GM12878 (cell line): ENCODE measurements at places on chromosomes 13 and 19. TPM values are rescaled to one million over a fixed set of nuclear protein-coding genes. Genes with fewer than 3 reads are reported as not detected.

GRCh38 chr13:58379221-58379620 lies 747.7 kb downstream of the PCDH17 start:
- no peak overlapping the region for H3K4me3 ChIP-seq
- no peaks in the 10 kb centered on the region for H3K27me3 ChIP-seq
- DNase-seq: no peak
- H3K36me3 ChIP-seq: no peaks in the 10 kb centered on the region
- H3K27ac ChIP-seq: no peak overlapping the region

DNA sequence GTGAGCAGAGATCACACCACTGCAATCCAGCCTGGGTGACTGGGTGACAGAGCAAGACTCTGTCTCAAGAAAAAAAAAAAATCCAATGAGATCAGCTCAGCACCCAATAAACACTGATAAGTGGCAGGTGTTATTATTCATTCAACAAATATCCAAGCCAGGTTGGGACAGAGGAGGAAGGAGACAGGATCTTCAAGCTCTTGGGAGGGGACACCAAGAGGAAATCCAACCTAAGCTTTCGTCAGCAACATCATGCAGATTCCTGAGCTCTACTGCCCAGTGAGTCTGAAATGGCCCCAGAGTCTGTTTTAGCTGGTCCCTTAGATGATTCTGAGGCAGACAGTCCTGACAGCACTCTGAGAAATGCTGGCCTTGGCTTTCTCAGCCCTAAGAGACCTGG lies 7.7 kb downstream of the RFX1 start:
- H3K27me3 ChIP-seq: no peaks in the 10 kb centered on the region
- DNase-seq: no peak
- H3K27ac ChIP-seq: no peak overlapping the region
- peaks cover 26% of the 10 kb centered on the region for H3K4me1 ChIP-seq

Gene PPM1N
- 2.6 and 2.8 TPM in 2 replicates for polyA plus RNA-seq

DNA sequence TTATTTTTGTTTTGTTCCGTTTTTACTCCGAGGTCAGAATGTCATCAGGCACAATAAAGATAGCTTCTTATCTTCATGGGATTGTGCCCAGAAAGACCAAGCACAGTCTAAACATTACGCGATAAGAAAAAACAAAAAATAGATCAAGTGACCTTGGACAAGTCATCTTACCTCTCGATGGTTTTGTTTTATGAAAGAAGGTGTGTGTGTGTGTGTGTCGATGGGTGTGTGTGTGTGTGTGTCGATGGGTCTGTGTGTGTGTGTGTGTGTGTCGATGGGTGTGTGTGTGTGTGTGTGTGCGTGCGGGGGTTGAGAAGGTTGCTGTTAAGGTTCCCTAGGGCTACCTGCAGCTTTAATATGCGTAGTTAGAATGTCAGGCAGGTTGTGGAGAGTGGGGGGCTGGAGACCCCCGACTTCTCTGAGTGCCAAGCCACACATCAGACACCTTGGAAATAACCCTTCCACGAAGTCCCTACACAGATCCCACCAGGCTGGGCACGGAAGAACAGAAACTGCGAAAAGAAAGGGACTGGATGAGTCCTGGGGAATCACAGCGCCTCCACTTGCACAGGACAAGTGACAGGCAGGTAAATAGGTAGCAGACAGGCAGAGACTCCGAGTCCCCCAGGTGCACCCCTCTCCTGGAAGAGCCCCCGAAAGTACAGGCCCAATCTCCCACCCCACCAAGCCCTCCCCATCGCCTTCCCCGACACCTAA lies 458 bp upstream of the ATP8A2 start:
- no peak overlapping the region for H3K4me3 ChIP-seq
- no peaks in the 10 kb centered on the region for H3K4me1 ChIP-seq
- DNase-seq: no peak
- H3K36me3 ChIP-seq: no peaks in the 10 kb centered on the region
- peaks cover 8% of the 10 kb centered on the region for H3K27me3 ChIP-seq
- H3K27ac ChIP-seq: no peak overlapping the region

DNA sequence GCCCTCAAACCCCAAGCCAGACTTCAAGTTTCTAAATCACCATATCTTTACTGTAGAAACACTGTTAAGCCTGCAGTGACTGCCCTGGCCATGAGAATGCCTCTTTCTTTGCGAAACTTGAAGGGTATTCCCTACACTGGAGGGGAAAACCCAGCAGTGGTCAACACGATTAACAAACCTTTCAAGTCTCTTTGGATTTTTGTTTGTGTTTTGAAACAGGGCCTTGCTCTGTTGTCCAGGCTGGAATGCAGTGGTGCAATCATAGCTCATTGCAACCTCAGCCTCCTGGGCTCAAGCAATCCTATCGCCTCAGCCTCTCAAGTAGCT lies 17.4 kb upstream of the POMP start:
- H3K27me3 ChIP-seq: no peaks in the 10 kb centered on the region
- peaks cover 30% of the 10 kb centered on the region for H3K4me1 ChIP-seq
- peak; percentile 85 for DNase-seq

Gene FOSB
- polyA plus RNA-seq: 0.45 and 0.82 TPM in 2 replicates

Gene SBK2
- polyA plus RNA-seq: not detected in 2 replicates

DNA sequence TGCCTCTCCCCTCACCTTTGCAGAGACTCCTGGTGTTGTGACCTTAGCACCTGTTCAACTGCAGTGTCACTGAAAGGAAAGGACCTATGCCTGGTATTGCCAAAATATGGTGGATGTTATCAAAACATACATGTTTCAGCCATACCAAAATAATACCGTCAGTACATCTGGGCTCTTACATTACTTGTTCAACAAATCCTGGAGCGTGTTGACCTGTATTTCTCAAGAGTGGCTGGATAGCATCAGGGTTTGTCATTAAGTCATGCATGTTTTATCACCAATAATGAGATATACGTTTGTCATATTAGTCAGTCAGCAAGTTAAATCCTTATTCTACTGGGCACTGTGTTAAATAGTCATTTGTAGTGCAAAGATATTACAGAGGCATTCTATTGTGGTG lies 290.8 kb downstream of the SHISA2 start:
- no peak for DNase-seq
- H3K27ac ChIP-seq: no peak overlapping the region
- no peaks in the 10 kb centered on the region for H3K4me1 ChIP-seq
- H3K36me3 ChIP-seq: no peaks in the 10 kb centered on the region
- no peaks in the 10 kb centered on the region for H3K27me3 ChIP-seq

Gene MAP2K2
- 25.0 and 33.4 TPM in 2 replicates for polyA plus RNA-seq

DNA sequence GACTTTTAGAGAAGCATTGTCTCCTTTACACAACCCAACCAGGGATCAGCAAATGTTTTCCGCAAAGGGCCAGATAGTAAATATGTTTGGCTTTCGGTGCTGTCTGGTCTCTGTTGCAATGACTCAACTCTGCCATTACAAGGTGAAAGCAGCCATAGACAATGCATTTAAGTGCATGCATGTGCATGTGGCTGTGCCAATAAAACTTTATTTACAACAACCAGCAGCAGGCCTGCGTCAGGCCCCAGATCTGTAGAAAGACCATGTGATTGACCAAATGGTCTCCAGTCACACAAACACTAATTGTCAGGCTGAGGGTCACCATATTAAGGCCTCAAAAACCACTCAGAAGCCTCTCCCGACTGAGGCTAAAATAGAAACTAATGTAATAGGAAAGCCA lies 8.1 kb downstream of the RAB20 start:
- H3K27me3 ChIP-seq: no peaks in the 10 kb centered on the region
- H3K27ac ChIP-seq: no peak overlapping the region
- no peak for DNase-seq
- no peaks in the 10 kb centered on the region; the same call in 1 of the 2 replicates for H3K36me3 ChIP-seq

GRCh38 chr13:27280009-27280656 lies 9.5 kb downstream of the RASL11A start:
- no peak for DNase-seq
- H3K27ac ChIP-seq: no peak overlapping the region
- H3K4me3 ChIP-seq: no peak overlapping the region
- H3K4me1 ChIP-seq: no peaks in the 10 kb centered on the region

DNA sequence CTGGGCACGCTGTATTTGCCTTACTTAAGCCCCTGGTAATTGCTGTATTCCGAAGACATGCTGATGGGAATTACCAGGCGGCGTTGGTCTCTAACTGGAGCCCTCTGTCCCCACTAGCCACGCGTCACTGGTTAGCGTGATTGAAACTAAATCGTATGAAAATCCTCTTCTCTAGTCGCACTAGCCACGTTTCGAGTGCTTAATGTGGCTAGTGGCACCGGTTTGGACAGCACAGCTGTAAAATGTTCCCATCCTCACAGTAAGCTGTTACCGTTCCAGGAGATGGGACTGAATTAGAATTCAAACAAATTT lies 676 bp downstream of the BRCA2 start:
- peaks cover 20% of the 10 kb centered on the region for H3K4me1 ChIP-seq
- H3K27me3 ChIP-seq: no peaks in the 10 kb centered on the region
- peak overlapping the region; percentile 78 for H3K4me3 ChIP-seq

Gene GJB6
- not detected in 2 replicates for polyA plus RNA-seq

DNA sequence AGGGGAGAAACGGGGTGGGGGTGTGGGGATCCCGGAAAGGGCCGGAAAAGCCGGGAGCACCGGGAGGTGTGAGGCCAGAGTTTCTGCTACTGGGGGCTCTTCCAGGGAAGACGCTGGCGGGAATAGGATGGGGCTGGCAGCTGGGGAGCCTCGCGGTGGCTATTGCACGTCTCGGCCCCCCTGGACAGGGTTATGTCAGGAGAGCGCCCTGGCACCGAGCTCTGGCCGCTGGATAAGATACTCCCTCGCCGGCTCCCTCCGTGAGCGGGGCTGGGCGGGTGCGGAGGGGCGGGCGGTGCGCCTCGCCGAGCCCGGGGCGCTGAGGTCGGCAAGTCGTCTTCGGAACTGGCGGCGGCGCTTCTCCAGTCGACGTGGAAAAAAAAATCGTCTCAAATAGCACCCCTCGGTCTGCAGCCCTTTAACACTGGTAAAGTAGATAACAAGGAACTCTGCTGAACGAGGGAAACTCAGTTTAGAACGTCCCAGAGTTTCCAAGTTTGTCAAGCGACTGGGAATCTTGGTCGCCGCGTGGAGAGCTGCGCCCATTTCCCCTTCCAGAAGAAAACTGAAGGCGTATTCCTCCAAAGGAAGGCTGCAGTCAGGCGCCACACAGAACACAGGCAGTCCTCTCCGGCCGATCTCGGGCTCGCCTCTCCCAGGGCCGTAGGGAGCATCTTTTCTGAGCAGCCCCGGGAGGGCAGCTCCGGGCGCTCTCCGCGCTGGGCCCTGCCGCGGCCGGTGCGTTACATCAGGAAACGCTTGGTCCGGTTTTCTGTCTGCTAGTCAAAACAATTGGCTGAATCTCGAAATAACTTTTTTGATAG lies 115.1 kb downstream of the KCNRG start:
- H3K27ac ChIP-seq: no peak overlapping the region
- no peak for DNase-seq

GRCh38 chr13:33797622-33798021 lies 20.3 kb upstream of the RFC3 start:
- H3K27ac ChIP-seq: no peak overlapping the region
- peaks cover 8% of the 10 kb centered on the region for H3K4me1 ChIP-seq
- no peaks in the 10 kb centered on the region for H3K36me3 ChIP-seq

Gene SOHLH2
- not detected in 2 replicates for polyA plus RNA-seq

GRCh38 chr19:12801466-12802266 lies at the start of the genes PRDX2 and THSD8:
TSS of gene PRDX2 (minus strand) at chr19:12801800. CDS start at chr19:12801261, 539 bp downstream.
TSS of gene THSD8 (plus strand) at chr19:12802069. CDS start at chr19:12802072, 3 bp downstream.
- peaks cover 14% of the 10 kb centered on the region for H3K4me1 ChIP-seq
- H3K27ac ChIP-seq: peak within 1 kb of the TSS; percentile 63
- H3K27me3 ChIP-seq: no peaks in the 10 kb centered on the region
- H3K4me3 ChIP-seq: peak within 1 kb of the TSS; percentile 95
- DNase-seq: no peak

Gene ZNF285
- 0.29 and 0.40 TPM in 2 replicates for polyA plus RNA-seq

- peak overlapping the region; percentile 64; the same call in 1 of the 2 replicates for H3K4me3 ChIP-seq
- DNase-seq: no peak
- H3K36me3 ChIP-seq: no peaks in the 10 kb centered on the region; the same call in 1 of the 2 replicates
Observed at GRCh38 chr19:42281827-42282762, 13.0 kb downstream of the CIC start.

DNA sequence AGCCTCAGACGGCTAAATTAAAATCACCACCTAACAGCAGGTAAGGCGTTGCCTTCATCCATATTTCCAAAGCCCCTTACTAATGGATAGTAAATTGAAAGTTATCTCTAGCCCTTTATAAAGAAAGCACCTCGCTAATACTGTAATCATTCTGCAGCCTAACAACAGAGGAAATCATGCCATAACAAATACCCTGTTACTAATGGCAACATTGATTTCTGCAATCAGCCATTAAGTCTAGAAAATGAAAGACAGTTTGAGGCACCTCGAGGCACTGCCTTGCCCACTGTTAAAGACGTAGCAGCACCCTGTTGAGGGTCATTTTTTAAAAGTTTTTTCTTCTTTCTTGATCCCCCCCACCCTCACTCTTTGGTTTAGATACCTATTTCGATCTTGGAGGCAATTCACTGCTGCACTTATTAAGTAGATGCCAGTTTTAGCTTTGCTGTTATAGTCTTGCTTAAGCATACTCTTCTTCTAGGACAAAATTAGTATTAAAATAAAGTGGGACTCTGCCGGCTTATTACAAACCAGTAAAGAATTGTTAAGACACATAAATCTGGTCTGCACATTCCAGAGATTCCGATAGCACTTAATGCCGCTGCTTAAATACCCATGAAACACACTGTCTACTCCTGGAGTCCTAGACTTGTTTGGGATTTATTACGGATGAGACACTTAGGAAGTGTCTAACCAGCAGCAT lies 74.8 kb downstream of the ZNF536 start:
- no peak for DNase-seq
- no peaks in the 10 kb centered on the region for H3K27me3 ChIP-seq
- H3K4me3 ChIP-seq: no peak overlapping the region
- H3K36me3 ChIP-seq: no peaks in the 10 kb centered on the region

- H3K4me3 ChIP-seq: no peak overlapping the region
- H3K27ac ChIP-seq: no peak overlapping the region
- H3K4me1 ChIP-seq: no peaks in the 10 kb centered on the region
- no peaks in the 10 kb centered on the region for H3K27me3 ChIP-seq
Observed at GRCh38 chr19:56294549-56294948, 20.1 kb downstream of the ZSCAN5A start.

DNA sequence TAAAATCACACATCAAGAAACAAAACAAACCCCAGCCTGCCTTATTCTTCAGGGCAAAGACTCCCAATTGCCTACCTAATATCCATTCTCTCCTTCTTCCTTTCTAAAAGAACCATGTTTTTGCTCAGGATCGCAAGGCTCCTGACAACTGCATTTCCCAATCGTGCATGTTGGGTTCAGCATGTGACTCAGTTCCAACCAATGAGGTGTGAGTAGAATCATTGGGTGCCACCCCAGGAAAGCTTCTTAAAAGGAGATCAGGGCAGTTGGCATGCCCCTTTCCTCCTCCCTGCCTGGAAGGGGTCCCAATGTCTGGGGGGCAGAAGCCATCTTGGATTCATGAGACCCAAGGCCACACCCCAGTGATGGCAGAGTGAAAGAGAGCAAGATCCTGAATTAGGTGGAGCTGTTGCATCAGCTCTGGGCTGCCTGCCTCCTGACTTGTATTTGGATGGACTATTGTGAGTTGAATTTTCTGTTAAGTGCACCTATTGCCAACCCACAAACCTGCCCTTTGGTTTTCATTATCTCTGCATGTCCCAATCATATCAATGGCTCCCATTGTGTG lies 26.0 kb upstream of the UBAC2 start:
- H3K4me1 ChIP-seq: peaks cover 4% of the 10 kb centered on the region
- no peak overlapping the region for H3K27ac ChIP-seq
- no peak for DNase-seq
- no peaks in the 10 kb centered on the region for H3K27me3 ChIP-seq

- H3K36me3 ChIP-seq: no peaks in the 10 kb centered on the region; the same call in 1 of the 2 replicates
- peaks cover 14% of the 10 kb centered on the region for H3K4me1 ChIP-seq
- H3K27ac ChIP-seq: no peak overlapping the region
- no peak overlapping the region for H3K4me3 ChIP-seq
- no peaks in the 10 kb centered on the region for H3K27me3 ChIP-seq
Observed at GRCh38 chr13:112575675-112576074, 12.3 kb downstream of the TUBGCP3 start.

Gene SIGLEC12
- 0.06 TPM in 1 of 2 replicates, not detected in the other for polyA plus RNA-seq

Gene CEACAM19
- 0.25 TPM in 1 of 2 replicates, not detected in the other for polyA plus RNA-seq

- no peak overlapping the region for H3K27ac ChIP-seq
- no peaks in the 10 kb centered on the region for H3K27me3 ChIP-seq
- no peak for DNase-seq
- no peaks in the 10 kb centered on the region for H3K36me3 ChIP-seq
- H3K4me1 ChIP-seq: peaks cover 43% of the 10 kb centered on the region
Observed at GRCh38 chr19:29841209-29841558, 29.4 kb downstream of the CCNE1 start.
